Activated naive CD4-positive, alpha-beta T cell treated with anti-CD3 and anti-CD28 coated beads, Interleukin-2, amount 10 ng/mL, durations not matched to agents 5 hours and 36 hours (primary cell): ENCODE measurements at places on chromosomes 7 and 10. TPM values are rescaled to one million over a fixed set of nuclear protein-coding genes. Genes with fewer than 3 reads are reported as not detected.

NUTM2B gene
- 1.6 TPM for total RNA-seq

C7orf33 gene
- not detected for total RNA-seq

FAM25G gene
- not detected for total RNA-seq

MMD2 gene
- not detected for total RNA-seq

HTR5A gene
- not detected for total RNA-seq

DYNC1I1 gene
- not detected for total RNA-seq

MNX1 gene
- total RNA-seq = 0.10 TPM

CAMK2G gene
- 46.8 TPM for total RNA-seq

DRGX gene
- not detected for total RNA-seq

GIMAP1 gene
- 32.7 TPM for total RNA-seq

DNAH11 gene
- total RNA-seq = 3.0 TPM

TMEM225B gene
- 1.3 TPM for total RNA-seq

CYREN gene
- total RNA-seq = 38.6 TPM

EVX1 gene
- not detected for total RNA-seq

MKI67 gene
- total RNA-seq = 229 TPM

CD36 gene
- total RNA-seq = not detected

LRIT2 gene
- not detected for total RNA-seq

CTNNA3 gene
- total RNA-seq = 0.24 TPM

CCL24 gene
- total RNA-seq = not detected

ZNF365 gene
- not detected for total RNA-seq

DOCK1 gene
- total RNA-seq = not detected

TUBB8 gene
- total RNA-seq = not detected

UPK3BL1 gene
- total RNA-seq = 19.0 TPM

GRID2IP gene
- total RNA-seq = not detected

PNLIPRP1 gene
- total RNA-seq = not detected

COL17A1 gene
- total RNA-seq = not detected

TDRD1 gene
- total RNA-seq = 0.35 TPM

UTF1 gene
- total RNA-seq = not detected

SEMA4G gene
- 2.0 TPM for total RNA-seq

RPEL1 gene
- not detected for total RNA-seq

TET1 gene
- 2.8 TPM for total RNA-seq

SPDYE6 gene
- total RNA-seq = not detected

KCND2 gene
- total RNA-seq = not detected

LRRD1 gene
- total RNA-seq = not detected

FAM3C gene
- total RNA-seq = 14.2 TPM

PSMG3 gene
- 24.5 TPM for total RNA-seq

HOXA4 gene
- total RNA-seq = not detected

AGR2 gene
- total RNA-seq = not detected

OPALIN gene
- total RNA-seq = not detected

MRLN gene
- not detected for total RNA-seq

OR2A12 gene
- not detected for total RNA-seq

ADCY1 gene
- total RNA-seq = 0.53 TPM
